ENCODE measurements at places on chromosomes 7 and 10.

- DNase-seq, result no peak
Observed at GRCh38 chr10:70743879-70744278, 41.3 kb downstream of the TBATA start.

DNA sequence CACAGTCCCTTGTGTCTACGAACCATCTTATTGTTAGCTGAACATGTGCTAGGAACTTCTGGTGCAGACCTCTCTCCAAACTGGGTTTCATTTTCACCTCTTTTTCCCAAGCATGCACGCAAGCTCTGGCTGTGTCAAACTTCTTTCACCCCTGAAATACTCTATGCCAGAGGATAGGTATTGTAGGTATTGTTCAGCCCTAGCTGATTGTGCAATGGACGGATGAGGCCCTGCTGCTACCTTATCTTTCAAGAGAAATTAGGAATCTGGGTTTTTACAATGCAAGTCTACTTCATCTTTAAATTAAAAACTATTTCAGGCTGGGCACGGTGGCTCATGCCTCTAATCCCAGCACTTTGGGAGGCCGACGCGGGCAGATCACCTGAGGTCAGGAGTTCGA, 28.3 kb upstream of the MRLN start:
- no peak for DNase-seq

- DNase-seq, result no peak
Observed at GRCh38 chr7:143012001-143012400, 14.9 kb downstream of the OR9A2 start.

DNA sequence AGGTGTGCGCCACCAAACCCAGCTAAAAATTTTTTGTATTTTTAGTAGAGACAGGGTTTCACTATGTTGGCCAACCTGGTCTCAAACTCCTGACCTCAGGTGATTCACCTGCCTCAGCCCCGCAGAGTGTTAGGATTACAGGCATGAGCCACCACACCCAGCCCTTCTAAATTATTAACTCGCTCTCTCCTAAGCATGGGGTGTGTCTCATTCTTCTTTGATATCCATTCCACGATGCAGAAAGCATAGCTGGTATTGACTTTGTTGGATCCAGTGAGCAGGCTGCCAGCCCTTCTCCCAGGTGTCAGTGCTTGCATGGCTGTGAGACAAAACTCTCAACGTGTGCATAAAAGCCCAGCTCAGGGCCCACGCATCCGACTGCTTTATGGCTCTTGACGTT, 254.1 kb upstream of the PFKP start:
- no peak for DNase-seq

GRCh38 chr10:78757344-78757925, 311.3 kb upstream of the ZMIZ1 start:
- DNase-seq, result no peak

- DNase-seq, result no peak
Observed at GRCh38 chr7:2738766-2739549, 51.0 kb downstream of the AMZ1 start.

GRCh38 chr10:132497063-132497680, 40.4 kb upstream of the INPP5A start:
- no peak for DNase-seq

- no peak for DNase-seq
Observed at GRCh38 chr10:101062232-101063049, 652 bp downstream of the KAZALD1 start.

DNA sequence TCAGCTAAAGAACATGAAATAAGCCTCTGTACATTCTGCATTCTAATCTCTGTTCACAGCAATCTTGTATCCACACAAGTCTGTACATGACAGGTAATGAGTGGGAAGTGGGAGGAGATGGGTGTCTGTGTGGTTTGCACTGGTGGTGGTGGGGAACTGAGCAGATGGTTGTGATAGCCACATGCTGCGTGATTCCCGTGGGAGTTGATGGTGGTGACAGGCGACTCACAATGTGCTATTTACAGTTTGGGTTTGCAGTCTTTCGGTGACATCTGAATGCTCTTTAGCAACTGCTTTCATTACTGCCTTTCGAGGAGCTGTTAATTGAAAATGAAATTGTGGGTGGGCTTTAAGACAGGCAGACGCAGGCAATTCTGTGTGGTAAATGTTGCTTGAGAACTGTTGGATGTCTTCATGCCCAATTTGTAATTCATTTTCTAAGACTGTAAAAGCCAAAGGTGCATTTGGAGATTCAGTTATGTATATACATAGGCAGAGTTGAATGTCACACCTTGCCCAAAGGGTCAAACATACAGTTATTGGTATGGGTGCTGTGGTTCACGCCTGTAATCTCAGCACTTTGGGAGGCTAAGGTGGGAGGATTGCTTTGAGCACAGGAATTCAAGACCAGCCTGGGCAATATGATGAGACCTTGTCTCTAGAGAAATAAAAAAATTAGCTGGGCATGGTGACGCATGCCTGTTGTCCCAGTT, 308.2 kb downstream of the AUTS2 start:
- no peak for DNase-seq

GRCh38 chr7:96300986-96301385, 20.9 kb downstream of the SLC25A13 start:
- no peak for DNase-seq

GRCh38 chr10:2334575-2334974, 597.2 kb upstream of the ADARB2 start:
- DNase-seq, result no peak

DNA sequence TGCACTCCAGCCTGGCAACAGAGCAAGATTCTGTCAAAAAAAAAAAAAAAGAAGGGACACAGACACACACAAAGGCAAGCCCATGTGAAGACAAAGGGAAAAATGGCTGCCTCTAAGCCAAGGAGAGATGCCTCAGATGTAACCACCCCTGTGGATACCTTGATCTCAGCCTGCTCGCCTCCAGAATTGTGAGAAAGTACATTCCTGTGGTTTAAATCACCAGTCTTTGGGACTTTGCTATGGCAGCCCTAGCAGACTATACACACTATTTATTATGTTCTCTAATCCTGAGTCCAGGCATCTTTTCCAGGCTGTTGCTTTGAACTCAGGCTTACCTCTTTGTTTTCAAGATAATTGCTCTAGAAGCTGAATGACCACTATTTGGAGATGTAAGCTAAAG, 494.3 kb downstream of the GALNT17 start:
- DNase-seq, result no peak

GRCh38 chr7:138797715-138798320, at the start of the genes ATP6V0A4 and TMEM213:
TSS of gene ATP6V0A4 (minus strand) at chr7:138798196. CDS start at chr7:138771247, 26,949 bp downstream.
TSS of gene TMEM213 (plus strand) at chr7:138797994. CDS start at chr7:138798105, 111 bp downstream.
- DNase-seq, result no peak

DNA sequence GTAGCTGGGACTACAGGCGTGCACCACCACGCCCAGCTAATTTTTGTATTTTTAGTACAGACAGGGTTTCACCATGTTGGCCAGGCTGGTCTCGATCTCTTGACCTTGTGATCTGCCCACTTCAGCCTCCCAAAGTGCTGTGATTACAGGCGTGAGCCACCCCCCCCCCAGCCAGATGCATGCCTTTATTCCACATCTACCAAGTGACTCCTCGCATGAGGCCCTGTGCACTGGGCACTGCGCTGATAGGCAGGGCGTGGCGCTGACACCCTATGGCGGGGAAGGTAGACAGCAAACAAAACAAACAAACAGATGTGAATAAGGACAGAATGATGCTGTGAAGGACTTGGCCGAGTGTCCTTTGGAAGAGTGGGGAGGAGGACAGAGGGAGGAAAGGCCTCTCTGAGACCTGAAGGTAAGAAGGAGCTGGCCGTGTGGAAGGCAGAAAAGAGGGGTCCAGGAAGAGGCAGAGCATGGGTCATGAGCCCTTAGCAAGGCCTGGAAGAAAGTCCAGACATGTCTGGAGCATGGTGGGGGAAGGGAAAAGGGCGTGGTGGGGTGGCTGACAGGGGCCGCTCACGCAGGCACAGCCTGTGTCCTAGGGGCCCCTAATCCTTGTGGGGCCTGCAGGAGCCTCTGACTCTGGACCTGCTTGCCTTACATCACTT, 47.5 kb upstream of the CACUL1 start:
- DNase-seq, result no peak

DNA sequence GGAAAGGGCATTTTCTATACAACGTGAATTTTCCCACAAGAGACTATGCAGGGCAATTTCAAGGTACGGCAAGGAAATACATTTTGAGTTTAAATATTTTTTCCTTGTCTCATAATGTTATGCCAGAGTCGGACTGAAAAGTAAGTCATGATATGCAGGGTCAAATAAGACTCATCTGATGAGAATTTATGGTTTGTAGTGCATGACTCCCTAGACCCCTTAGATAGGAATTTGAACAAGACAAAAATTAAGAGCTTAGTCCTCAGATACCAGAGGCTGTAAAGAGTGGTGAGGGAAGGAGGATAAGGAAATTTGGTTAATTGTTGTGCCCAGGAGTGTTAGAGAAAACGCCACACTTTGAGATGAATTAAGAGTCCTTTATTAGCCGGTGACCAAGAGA, 616.6 kb downstream of the XPNPEP1 start:
- DNase-seq, result no peak

- no peak for DNase-seq
Observed at GRCh38 chr10:71421075-71421434, 24.3 kb downstream of the CDH23 start.

DNA sequence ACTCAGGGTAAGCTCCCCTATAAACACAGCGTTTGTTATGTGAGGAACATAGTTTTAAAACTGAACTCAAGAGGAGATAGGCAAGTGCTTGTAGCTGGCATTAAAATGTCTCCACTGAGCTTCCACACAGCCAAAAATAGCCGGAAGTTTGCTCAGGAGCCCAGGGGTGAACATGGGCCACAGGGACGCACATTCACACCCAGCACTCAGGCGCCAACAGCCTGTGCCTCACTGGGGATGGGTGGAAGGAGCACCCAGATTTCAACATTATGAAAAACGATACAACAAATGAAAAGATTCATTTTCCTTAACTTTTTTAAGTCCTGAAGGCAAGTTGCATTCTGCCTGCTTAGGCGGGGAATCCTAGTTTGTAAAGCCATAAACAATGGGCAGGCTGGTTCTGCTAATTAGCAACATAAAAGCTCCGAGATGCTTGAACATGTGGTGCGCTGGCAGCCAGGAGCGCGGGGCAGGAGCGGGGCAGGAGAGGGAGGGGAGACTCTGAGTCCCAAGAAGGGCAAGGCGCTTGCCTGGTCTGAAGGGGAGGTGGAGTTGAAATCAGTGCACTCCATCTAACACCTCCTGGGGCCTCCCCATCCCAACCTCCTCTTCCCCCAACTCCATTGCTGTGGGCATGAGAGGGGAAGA, 235.9 kb downstream of the COBL start:
- DNase-seq, result no peak

DNA sequence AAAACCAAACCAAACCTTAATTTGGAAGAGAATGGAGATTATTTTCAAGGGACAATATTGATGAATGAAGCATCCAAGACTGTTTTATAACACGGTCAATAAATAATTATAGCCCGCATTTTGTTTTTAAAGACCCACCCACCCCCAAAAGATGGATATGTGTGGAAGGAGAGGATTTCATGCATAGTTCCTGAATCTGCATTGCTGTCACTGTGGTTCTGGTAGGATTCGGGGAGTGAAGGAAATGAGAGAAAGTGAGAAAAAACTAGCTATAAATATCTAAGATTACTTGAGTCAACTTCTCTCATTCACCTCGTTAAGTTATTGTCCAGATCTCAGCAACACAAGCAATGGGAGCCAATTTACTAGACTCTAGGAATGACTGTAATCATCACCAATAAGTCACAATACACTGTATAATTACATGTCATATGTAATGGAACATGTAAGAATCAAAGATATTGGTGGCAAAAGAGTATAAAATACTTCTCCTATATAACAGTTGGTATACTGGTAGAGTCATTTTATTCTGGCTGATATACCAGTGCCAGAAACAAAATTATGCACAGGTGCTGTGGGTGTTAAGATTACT, 30.2 kb downstream of the NAMPT start:
- no peak for DNase-seq

GRCh38 chr7:69598081-69598486, at the start of gene AUTS2:
TSS of gene AUTS2 (plus strand) at chr7:69598475. CDS start at chr7:69599654, 1,179 bp downstream.
- peak; percentile 72 for DNase-seq

GRCh38 chr10:69303632-69304051, 25.3 kb downstream of the HK1 start:
- DNase-seq, result no peak

DNA sequence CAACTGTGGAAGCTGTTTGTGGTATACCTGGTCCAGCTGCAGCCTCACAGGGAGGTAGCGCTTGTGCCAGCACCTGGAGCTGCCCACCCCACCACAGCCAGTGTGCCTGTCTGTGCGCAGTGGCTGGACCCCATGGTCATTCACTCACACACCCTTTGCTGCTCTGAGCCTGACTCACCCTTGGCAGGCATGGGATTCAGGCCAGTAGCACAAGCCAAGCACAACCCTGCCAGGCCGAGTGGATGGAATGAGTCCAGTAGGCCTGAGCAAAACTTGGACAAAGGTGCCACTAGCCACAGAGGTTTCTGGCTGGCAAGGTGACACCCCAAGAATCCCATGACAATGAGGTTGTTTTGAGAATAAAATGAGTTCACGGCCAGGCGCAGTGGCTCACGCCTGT, 19.0 kb downstream of the RBM48 start:
- no peak for DNase-seq

GRCh38 chr10:74118804-74119203, 31.8 kb downstream of the AP3M1 start:
- no peak for DNase-seq

- DNase-seq, result no peak
Observed at GRCh38 chr10:119177708-119178371, 772 bp downstream of the PRDX3 start.

- no peak for DNase-seq
Observed at GRCh38 chr7:105643384-105643783, 62.1 kb upstream of the EFCAB10 start.

DNA sequence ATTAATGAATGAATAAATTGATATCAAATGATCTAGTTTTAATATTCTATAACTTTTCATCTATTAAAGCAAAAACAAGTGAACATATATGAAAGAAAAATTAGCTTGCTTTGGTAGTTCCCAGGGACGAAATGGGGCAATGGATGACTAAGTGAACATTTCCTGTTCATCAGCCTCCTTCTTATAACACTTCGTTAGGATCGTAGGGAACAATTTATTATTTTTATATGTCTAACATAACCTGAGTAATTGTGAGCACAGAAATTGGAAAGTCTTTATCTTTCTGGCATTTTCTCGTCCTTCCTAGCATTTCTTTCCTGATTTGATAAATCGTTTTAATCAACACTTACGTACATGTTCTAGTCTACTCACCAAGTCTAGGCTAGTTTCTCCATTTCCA, 59.1 kb upstream of the PPP1R3C start:
- no peak for DNase-seq

GRCh38 chr7:141053626-141054025, 20.2 kb upstream of the TMEM178B start:
- no peak for DNase-seq

GRCh38 chr10:52742731-52743130, 29.9 kb downstream of the MBL2 start:
- no peak for DNase-seq

Data from fibroblast of the conjunctiva (primary cell).